IMR-90 (cell line): ENCODE measurements at places on chromosomes 2 and 18.

DNA sequence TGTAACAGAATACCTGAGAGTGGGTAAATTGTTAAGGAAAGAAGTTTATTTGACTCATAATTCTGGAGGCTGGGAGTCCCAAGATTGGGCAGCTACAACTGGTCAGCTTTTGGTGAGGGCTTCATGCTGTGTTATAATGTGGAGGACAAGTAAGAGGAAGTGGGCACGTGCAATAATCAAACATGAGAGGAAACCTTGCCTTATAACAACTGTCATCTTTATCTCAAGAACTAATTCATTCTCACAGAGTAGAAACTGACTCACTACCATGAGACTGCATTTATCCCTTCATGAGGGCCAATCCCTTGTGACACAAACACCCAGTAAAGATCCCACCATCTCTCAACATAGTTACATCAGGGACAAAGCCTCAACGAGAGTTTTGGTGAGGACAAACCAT is 318.1 kb upstream of the NT5C1B start:
- DNase-seq, result peak; percentile 45

DNA sequence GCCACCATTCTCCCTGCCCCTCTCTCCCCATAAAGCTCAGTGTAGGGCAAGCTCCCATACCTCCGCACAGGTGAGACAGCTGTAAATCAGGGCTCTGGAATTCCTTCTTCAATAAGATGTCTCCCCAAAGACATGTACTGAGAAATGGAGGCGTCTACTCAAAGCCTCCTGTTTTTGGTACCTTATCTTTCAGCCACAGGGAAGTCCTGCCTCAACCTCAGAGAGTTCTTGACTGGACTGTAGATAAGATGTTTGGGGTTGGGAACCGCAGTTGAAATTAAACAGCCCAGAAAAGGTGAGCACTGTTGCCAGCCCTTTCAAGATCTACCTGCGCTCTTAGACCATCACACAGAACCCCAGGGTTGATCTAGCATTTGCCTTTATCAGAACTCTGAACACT is 1.4 kb upstream of the GALNT14 start:
- no peak for DNase-seq

GRCh38 chr2:205889114-205889513 is 196.9 kb downstream of the INO80D start:
- peak; percentile 12 for DNase-seq

DNA sequence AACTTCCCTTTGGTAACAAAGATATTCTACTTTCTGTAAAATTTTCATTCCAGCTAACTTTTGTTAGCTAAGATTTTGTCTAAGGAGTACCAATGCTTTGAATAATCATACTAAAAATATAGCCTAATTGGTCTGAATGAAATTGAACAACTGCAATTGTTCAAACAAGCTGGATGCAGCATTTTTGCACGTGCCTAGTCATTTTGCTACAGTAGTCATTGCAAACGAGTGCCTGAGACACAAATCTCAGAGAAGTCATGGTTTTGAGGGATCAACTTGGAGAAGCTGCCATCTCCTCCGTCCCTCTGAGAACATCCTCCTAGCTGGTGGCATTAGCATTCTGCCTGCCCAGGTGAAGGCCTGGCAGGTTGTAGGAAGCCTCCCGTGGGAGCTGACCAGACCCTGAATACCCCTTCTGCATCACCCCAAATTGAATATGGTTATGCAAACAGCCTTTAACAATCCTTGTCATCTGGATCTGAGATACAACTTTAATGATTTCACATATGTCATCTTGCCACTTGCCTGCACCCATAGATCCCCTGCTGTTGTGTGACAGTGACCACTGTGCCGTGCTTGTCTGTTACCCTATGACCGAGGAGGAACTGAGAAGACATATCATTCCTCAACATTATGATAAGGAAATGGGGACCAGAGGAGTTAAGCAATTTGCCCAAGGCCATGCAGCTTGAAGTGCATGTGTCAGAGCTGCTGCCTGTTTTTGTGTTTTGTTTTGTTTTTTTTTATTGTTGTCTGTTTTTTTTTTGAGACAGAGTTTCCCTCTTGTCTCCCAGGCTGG is 29.1 kb upstream of the MGAT4A start:
- DNase-seq, result no peak

DNA sequence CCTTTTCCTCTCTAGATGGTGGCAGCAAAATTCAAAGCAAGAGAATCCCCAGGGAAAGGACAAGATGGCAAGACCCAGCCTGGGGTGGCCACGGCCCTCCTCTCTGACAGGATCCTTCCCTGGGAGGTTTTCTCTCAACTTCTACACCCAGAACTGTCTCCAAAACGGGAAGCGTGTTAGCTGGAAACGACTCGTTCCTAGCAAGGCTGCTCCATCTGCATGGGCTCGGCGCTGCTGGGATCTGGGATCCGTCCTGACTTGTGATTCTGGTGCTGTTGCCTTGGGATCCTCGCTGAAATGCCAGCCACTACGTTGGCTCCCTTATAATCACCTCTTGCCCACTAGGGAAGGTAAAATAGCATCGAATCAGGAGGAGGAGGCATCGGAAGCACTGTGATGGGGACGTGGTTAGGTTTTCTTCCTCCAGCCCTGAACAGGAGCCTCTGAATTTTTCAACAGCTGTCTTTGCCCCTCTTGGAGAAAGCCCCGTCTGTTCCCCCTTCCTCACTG is 514.8 kb upstream of the MYT1L start:
- DNase-seq, result no peak

- no peak for DNase-seq
Measured at GRCh38 chr2:84297155-84297554, 161.9 kb downstream of the SUCLG1 start.

DNA sequence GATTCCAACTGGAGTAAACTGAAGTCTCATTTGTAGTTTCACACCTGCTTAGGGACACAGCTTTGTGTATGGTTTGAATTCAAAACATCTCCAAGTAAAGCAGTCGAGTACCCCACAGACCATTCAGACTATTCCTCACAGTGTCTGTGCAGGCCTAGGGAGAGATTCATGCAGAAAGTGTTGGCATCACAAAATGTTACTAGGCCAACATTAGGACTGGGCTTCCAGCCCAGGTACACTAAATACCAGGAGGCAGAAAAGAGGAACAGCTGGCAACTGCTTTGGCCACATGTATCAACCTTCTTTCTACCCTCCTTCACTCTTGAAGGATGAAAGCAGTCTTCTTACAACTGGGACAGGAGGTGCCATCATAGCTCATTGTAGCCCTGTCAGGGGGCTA is 270.4 kb upstream of the TMEFF2 start:
- no peak for DNase-seq

GRCh38 chr2:237120916-237121315 is 35.2 kb downstream of the COPS8 start:
- no peak for DNase-seq

DNA sequence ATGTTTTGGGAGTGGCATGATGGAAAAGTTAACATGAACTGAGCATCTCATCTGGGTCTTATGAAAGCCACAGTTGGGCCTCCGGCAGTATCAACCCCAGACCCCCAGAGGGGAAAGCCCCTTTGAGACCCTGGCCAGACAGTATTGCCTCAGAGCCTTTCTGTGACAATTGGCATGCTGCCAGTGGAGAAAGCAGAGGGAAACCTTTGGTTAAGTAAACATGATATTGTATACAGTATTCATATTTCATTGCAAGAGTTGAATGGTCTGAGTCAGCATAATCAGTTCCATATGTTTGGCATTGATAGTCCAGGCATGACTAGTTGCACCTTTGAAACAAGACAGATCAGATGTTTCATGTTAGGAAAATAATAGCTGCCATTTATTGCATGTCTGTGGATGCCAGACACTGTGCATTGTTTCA is 20.0 kb downstream of the MERTK start:
- DNase-seq, result peak; percentile 97

GRCh38 chr2:74481961-74482800 is 617 bp downstream of the CCDC142 start:
- DNase-seq, result no peak

DNA sequence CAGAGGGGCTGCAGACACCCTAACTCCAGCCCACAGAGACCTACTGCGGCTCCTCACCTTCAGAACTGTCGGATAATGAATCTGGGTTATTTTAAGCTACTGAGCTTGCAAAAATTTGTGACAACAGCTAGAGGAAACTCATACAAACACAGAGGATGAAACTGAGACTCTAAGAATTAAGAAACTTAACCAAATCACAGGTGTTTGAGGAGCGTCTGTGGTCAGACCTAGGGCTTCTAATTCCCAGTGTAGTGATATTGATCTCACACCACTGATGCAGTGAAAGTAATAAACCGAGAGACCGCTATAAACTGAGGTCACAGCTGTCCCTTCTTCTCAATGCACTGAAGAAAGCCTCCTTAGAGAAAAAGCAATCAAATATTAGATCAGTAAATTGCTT is 110.1 kb downstream of the RGPD3 start:
- DNase-seq, result no peak

- no peak for DNase-seq
Measured at GRCh38 chr2:145078923-145079322, 559.0 kb upstream of the ZEB2 start.

DNA sequence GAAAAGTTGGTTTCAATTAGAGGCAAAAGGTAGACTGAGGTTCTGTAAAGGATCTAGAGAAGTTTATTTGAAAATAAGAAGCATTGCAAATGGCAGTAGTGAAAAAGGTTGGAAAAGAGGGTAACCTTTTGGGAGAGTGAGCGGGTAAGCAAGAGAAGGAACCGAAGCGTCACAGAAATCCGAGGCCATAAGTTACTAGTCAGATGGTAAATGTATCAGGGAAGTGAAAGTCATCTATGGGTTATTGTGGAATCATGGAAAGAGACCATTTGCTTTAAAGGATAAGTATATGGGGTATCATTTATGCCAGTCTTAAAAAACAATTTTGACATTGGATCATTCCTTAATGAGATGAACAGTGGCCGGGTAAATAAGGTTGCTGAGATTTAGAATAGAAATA is 30.5 kb downstream of the EML4 start:
- DNase-seq, result no peak

DNA sequence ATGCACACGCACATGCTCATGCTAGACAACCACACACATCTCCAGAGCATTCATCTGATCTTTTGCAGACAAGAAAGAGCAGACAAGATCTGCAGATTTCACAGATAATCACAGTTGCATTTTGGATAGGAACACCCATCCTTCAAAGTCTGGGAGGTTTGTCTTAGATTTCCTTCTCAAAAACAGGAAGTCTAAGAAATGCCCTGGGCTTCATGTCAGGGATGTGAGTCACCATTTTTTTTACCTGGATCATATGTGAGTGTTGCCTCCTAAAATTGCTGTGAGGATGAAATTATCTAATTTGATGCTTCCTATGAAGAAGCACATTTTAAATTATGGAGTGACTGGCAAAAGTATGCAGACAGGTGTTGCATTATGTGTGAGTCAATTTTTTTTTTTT is 46.1 kb downstream of the SRD5A2 start:
- DNase-seq, result no peak

- DNase-seq, result peak; percentile 87
Measured at GRCh38 chr18:23593720-23594119, 7.4 kb upstream of the NPC1 start.

GRCh38 chr18:42114310-42114943 is 159.4 kb downstream of the PIK3C3 start:
- DNase-seq, result peak; percentile 75

DNA sequence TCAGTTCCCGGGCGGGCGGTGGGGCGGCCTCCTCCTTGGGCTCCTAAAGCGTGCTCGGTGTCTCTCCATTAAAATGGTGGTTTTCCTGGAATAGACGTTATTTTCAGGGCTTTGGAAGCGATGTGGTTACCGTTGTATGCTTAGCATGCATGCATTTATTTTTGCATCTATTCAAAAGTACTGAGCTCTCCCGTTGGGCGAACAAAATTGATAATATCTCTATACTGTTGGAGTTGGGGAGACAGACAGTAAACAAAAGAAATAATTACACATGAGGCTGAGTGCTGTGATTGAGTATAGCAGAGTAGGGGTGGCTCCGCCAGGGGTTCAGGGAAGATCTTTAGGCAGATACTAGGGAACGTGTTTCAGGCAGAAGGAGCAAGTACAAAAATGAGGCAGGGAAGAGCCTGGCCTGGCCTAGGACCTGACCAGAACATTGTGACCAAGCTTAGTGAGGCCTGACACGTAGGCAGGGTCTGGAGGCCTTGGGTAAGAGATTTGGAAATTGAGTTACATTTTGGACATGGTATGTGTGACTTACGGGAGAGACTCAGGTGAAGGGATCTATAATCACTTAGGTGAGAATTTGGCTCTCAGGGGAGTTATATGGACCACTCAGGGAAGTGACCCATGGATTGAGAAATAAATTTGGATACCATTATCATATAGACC is 674 bp downstream of the NCAPH start:
- no peak for DNase-seq

DNA sequence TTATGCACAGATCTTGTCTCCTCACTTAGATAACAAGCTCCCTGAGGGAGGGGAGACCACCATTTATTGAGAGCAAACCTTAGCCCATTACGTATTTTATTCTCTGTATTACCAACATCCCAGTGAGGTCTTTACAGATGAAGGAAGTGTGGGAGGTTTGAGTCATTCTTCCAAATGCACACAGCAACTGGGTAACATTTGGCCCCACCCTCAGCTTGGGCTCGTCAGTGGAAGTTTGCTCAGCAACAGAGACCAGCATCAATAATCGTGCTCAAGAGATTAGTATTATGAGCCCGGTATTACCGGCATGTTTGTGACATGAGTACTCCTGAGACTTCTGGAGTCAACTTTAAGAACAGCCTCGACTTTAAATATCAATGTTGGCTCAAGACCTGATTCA is 168.6 kb downstream of the ETAA1 start:
- DNase-seq, result peak; percentile 95

DNA sequence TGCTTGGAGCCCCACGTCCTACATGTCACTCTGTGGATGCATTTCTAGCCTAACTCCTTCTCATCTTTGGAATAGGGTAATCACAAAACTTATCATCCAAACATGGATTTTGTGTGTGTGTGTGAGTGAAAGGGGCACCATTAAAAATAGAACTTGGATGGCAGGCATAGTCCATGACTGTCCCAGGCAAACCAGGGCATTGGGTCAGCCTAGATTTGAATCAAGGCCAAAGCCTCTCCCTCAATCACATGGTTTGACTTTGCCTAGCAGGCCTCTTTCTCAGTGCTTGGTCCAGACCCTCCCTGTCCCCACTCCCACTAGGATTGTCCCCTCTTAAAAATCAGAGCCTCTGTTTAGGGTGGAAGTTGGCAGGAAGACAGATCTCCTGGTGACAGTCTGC is 67.4 kb upstream of the BCL2L11 start:
- DNase-seq, result no peak

DNA sequence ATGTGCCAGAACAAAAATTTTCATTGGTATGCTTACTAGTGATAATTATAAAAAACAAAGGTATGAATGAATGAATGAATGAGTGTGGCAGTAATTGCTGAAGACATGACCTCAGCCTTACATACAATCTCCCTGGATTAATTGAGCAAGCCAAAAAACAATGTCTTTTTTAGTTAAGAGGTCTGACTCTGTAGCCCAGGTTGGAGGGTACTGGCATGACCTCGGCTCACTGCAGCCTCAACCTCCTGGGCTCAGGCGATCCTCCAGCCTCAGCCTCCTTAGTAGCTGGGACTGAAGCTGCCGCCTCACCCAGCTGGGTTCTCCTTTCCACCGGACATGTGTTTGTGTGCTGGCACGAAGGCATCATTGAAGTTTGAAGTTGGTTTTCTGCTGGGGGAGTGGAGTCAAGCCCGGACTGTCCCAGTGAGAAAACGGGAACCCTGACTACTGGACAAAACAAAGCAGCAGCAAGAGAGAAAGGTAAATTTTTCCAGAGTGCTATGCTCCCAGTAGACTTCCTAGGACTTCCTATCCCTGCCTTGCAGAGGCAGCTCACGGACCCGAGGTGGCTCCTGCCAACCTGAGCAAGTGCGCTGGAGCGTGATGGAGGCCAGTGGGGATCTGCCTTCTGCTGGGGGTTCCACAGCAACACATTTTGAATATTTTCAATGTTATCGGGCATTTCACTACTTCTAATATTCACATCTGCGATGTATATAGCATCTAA is 6.4 kb upstream of the IMP4 start:
- DNase-seq, result no peak
